Iris pigment epithelial cell (primary cell): ENCODE measurements at places on chromosomes 5 and 9.
A peak's percentile ranks its signal among the peaks of the same experiment; 100 is the strongest.

GRCh38 chr9:33163433-33164137, 3.6 kb downstream of the B4GALT1 start:
- DNase-seq: no peak

DNA sequence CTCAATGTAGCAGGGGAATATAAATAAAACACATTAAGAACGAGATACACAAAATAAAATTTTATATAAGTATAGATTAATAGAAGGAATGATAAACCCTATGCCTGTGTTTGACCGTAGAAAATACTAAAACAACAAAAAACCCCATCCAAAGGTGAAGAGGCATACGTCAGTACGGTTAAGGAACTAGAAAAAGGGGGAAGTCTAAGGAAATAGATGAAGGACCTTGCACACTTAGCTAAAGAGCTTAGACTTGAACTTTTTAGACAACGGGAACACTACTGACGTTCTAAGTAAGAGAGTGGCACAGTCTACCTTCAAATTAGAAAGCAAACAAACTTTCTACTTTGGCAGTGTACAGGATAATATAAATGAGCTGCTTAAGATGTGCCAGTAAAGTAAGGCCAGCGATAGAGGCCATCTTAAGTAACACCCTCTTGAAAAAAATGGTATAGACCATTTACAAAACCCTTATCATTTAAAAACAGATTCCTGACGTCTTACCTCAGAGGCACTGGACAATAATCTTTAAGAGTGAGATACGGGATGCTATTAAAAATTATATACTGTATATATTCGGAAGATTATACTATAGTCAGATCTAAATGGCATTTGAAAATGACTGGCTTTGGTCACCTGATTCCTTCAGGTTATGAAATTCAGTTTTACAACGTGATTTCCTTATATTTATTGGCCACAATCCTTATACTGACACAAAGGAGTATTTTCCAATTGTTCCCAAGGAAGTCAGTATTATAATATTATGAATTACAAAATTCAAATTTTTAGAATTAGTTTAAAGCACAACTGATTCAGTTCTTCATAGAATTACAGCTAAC, 8.5 kb downstream of the PANK3 start:
- no peak for DNase-seq

- DNase-seq: no peak
Observed at GRCh38 chr5:13613621-13614020, 330.9 kb downstream of the DNAH5 start.

DNA sequence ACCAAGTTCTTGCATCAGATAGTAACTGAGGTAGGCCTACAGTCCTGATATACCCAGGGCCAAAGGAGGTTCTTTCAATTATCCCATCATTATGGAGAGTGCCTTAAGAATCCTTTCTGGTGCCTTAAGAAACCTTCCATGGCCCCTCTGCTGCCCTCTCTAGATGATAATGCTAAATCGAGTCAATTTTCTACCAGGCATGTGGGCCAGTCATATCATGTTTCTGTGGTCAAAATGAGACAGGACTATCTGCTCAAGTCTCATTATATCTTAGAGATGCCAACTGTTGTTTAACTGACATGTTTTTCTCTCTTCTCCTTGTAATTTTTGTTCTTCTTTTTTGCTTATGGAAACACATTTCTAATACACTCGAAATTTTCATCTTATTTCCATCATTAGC, 127.6 kb downstream of the EDIL3 start:
- no peak for DNase-seq

- no peak for DNase-seq
Observed at GRCh38 chr5:143056792-143057579, 286.8 kb downstream of the ARHGAP26 start.

- DNase-seq: no peak
Observed at GRCh38 chr9:127730799-127731410, 4.2 kb downstream of the TOR2A start.

DNA sequence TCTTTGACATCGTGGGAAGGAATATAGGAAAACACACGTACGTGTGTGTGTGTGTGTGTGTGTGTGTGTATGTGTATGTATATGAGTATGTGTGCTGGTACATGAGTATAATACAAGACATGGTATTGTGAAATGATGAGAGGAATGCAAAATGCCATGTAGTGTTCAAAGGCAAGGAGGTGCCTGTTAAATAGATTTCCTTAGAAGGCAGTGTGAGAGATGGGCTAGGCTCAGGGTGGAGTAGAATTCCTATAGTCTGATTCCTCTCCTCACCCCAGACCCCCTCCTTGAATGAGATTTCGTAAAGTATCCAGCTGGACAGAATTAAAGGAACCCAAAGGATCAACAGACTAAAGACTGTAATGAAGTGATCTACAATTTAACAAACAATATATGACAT, 11.1 kb downstream of the GPR21 start:
- DNase-seq: peak; percentile 71

- no peak for DNase-seq
Observed at GRCh38 chr5:114411380-114411931, 49.6 kb downstream of the KCNN2 start.
